Renal cortex interstitium (tissue), 15 donors: ENCODE measurements at places on chromosomes 2 and 18.

- DNase-seq: no peak
Measured at GRCh38 chr18:31056296-31056695, 13.8 kb upstream of the DSC3 start.

GRCh38 chr2:85064927-85065577 lies 68.1 kb upstream of the TCF7L1 start:
- no peak for DNase-seq

GRCh38 chr2:140624200-140624599 lies 1506.6 kb downstream of the LRP1B start:
- DNase-seq: no peak

DNA sequence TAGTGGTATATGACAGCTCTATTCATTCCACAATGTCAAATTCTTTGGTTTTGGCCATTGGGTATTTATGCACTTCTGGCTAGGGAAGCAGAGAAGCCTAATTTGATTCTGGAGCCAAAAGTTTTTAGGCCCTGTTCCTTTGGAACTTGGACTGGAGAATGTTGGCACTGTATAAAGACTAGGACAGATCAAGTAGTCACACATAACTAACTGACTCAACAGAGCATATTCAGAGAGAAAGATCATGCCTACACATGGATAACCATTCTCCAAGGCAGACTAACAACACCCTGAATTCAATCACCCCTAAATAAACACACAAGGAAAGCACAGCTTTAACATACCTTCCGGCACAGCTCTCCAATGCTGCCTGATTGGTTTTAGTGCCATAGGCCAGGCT lies 62.9 kb downstream of the ARHGAP15 start:
- DNase-seq: no peak

DNA sequence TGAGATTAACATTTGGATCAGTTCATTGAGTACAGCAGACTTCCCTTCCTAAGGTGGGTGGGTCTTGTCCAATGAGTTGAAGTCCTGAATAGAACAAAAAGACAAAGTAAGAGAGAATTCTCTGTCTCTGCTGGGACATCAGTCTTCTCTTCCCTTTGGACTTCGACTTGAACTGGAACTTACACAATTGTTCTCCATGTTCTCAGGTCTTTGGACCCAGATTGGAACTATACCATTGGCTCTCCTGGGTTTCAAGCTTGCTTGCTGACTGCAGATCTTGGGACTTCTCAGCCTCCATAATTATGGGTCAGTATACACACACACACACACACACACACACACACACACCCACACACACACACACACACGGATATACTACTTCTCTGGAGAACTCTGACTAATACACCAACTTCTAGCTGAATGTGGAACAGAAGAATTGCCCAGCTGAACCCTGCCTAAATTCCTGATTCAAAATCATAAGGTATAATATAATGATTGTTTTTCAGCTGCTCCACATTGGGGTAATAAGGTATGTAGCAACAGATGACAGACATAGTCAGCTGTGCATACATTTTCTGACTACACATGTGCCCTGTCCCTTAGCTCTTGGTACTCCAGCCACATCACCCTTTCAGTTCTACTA lies 214.0 kb downstream of the TGIF1 start:
- no peak for DNase-seq

DNA sequence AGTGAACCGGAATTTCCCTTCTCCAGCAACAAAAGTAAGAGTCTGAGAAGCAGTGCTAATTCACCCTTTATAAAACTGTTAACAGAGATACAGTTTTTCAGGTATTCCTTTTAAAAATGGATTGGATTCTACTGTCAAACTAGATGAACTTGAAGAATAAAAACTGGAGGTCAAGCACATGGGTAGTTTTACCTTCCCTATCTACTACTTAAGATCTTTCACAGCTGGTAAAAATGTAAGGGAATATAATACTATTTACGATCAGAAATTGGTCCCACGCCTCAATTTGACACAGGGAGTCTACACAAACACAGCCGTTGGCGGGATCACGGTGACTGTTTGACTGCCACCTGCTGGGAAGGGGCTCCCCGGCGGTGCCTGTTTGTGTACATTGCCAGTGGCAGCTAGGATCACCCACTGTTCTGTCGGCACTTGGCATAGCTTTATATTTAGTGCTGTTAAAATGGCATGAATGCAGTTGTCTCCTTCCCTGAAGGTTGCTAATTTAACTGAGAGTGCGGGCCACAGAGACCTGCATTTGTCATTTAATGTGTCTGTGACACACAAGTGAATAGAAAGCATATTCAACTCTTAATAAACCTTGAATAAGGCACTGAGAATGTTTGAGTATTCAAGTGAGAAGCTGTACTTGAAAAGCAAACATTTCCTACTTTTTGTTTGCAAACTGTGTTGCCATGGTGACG lies 59.5 kb downstream of the ABCG8 start:
- peak; percentile 19 for DNase-seq

- no peak for DNase-seq
Measured at GRCh38 chr2:112848833-112849232, 12.3 kb upstream of the IL1B start.

DNA sequence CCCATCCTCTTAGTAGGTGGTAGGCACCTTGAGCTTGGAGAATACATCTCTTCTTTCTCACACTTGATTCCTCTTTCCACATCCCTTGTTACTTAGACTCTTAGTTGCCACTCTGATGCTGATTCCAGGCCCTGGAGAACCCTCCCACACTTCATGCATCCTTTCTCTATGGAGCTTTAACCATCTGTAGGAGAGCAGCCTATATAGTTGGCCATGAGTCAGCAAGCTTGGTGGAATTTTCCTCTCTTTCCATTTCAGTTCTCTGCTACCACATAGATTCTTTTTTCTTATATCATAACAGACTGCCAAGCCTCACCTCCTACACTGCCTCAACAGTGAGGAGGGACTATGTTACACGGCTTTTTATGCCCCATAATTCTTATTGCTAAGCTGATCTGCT lies 851.6 kb upstream of the CDH2 start:
- no peak for DNase-seq

GRCh38 chr2:169598982-169599381 lies 14.8 kb downstream of the PPIG start:
- no peak for DNase-seq

- no peak for DNase-seq
Measured at GRCh38 chr2:166373539-166373938, 2.2 kb downstream of the SCN9A start.

DNA sequence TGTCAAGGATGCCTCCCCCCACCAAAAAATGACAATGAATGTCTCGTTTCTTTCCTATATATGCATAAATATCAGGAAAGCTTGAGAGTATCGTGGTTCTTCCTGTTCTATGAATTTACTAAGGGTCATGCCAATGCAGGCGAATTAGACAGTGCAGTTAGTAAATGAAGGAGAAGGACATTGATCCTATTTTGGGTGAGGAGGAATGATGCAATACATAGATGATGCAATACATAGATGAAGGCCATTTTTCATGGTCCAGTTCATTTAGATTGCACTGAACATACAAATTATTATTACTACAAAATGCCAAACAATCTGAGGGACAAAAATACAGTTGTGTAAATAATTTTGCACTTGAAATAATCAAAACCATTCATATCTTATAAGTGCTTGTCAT lies 1265.0 kb downstream of the LRP1B start:
- DNase-seq: no peak

DNA sequence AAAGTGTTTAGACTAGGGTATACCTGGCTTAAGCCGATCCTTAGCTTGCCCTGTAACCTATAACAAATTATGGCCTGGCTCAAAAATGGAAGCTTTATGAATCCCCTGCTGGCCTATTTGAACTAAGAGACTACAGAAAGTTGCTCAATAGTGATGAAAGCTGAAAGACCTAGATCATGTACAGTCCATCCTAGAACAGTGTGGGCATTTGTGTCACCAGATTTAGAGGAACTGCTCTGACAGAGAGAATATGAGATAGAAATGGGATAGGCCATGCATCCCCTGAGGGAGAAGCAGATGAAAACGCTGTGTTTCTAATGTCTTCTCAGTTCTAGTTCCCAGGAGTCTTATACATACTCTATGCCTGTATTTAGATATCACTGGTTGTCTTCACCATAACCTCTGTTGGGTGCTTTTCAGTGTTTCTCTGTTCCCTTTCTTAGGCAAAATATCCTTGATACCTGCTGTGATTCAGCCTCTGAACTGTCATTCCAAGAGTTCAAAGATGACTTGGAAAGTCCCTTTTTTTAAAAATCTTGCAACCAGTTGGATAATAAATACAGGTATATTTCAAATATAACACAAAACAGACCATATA lies 246.9 kb upstream of the SLC39A10 start:
- no peak for DNase-seq

DNA sequence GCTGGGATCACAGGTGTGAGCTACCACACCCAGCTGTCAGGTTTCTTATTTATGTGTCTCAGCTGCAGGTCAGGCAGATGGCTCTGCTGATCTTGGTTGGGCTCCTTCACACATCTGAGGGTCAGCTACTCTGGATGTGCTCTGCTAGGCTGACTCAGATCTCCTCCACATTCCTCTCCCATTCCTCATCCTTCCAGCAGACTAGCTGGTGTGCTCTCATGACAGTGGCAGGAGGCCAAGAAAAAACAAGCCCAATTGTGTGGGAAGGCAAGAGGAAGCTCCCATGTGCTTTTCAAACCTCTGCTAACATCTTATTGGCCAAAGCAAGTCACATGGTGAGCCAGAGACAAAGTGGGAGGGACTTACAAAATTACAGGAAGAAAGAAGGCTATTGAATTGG lies 11.7 kb upstream of the MSH6 start:
- DNase-seq: no peak

GRCh38 chr2:221533299-221533698 lies 38.8 kb downstream of the EPHA4 start:
- DNase-seq: no peak

- no peak for DNase-seq
Measured at GRCh38 chr2:86821306-86821705, 30.6 kb upstream of the CD8A start.

- DNase-seq: no peak
Measured at GRCh38 chr18:9234528-9234927, 97.9 kb downstream of the ANKRD12 start.

- no peak for DNase-seq
Measured at GRCh38 chr2:223956300-223956699, 963 bp upstream of the MRPL44 start.

- no peak for DNase-seq
Measured at GRCh38 chr2:207935121-207935990, 90.0 kb downstream of the PLEKHM3 start.

- no peak for DNase-seq
Measured at GRCh38 chr18:22303927-22304326, 113.8 kb downstream of the CTAGE1 start.

DNA sequence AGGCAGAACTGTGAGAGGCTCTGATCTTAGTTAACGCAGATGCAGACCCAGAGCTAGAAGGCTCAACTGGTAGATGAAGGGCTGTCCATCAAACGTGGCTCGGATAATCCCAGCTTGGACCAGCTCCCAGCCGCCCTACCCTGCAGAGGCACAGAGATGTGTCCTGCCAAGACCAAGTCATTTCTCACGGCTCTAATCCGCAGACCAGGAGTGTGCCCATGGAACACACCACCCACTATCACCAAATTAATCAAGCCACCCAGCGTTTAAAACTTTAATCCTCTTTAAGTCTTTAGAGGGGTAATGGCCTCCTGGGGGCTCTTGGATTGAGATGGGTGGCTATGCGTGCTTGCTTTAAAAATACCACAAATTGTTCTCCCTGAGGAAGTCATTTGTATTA lies 17.5 kb downstream of the LYPD1 start:
- no peak for DNase-seq

DNA sequence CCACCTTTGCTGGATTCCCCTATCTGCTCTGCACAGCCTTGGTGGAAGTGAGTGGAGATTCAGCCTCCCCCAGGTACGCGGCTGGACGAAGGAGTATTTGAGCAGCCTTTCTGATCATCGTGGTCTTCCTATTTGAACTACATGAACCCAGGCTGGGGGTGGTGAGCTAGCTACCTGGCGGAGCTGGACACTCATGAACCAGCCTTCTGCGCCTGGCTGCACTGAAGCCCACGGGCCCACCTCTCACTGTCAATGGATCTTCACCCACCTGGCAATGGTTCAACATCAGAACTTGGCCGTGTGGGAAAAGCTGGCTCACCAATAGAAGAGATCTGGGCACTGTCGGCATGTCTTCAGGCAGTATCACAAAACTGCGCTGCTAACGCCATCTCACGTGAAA lies 35.4 kb downstream of the ANKMY1 start:
- no peak for DNase-seq

DNA sequence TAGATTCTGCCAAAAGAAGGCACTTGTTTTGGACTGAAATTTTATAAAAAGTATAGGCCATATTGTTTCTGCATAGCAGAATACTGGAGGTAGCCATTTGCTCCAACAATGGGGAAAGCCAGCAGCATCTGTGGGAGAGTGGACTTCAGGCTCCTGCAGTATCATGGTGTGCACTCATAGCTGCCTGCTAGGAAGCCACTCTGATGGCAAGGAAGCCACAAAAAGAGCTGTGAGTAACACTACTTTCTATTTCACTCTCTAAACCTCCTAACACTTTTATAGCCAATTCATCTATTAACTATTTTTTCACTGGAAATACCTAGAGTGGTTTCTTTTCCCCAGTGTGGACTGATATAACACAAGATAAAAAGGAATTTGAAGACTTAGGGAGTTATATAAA lies 144.4 kb upstream of the KCNJ3 start:
- DNase-seq: no peak

- no peak for DNase-seq
Measured at GRCh38 chr2:71901466-71901865, 246.2 kb downstream of the CYP26B1 start.

DNA sequence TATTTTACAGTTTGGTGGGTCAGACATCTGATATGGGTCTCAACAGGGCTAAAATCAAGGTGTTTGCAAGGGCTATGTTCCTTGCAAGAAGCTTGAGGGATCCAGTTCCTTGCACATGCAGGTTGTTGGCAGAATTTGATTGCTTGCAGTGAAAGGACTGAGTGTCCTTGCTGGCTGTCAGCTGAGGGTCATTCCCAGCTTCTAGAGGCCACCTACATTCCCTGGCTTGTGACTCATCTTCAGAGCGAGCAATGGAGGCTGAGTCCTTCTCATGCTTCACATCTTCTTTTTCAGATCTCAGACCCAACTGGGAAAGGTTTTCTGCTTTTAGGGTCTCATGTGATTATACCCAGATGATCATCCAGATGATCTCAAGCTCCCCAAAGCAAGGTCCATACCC lies 12.4 kb downstream of the MEX3C start:
- DNase-seq: no peak

- no peak for DNase-seq
Measured at GRCh38 chr2:196983934-196984333, 57.4 kb upstream of the PGAP1 start.

GRCh38 chr2:83081826-83082690 lies 1377.0 kb downstream of the SUCLG1 start:
- peak; percentile 27 for DNase-seq

- DNase-seq: no peak
Measured at GRCh38 chr2:31151501-31151900, 13.3 kb upstream of the GALNT14 start.

GRCh38 chr18:44589693-44590355 lies 90.9 kb upstream of the SETBP1 start:
- no peak for DNase-seq

DNA sequence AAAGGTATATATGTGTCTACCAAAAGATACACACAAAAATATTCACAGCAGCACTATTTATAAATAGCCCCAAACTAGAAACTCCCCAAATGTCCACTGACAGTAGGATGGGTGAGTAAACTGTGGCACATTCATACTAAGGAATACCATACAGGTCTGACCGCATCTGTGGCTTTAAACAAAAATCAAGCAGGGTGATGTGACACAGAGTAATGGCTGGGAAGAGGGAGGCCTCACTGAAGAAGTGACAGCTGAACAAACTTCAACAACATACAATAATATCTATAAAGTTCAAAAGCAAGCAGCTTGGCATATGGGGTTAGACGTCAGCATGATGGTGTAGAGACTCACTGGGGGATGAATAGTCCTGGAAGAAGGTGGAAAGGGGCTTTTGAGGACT lies 115.1 kb upstream of the PPP1CB start:
- no peak for DNase-seq
